ENCODE measurements at places on chromosomes 3 and 15. TPM values are rescaled to one million over a fixed set of nuclear protein-coding genes. Genes with fewer than 3 reads are reported as not detected.

- DNase-seq: no peak
Measured at GRCh38 chr3:88059380-88060170, 520 bp downstream of the ZNF654 start.

DNA sequence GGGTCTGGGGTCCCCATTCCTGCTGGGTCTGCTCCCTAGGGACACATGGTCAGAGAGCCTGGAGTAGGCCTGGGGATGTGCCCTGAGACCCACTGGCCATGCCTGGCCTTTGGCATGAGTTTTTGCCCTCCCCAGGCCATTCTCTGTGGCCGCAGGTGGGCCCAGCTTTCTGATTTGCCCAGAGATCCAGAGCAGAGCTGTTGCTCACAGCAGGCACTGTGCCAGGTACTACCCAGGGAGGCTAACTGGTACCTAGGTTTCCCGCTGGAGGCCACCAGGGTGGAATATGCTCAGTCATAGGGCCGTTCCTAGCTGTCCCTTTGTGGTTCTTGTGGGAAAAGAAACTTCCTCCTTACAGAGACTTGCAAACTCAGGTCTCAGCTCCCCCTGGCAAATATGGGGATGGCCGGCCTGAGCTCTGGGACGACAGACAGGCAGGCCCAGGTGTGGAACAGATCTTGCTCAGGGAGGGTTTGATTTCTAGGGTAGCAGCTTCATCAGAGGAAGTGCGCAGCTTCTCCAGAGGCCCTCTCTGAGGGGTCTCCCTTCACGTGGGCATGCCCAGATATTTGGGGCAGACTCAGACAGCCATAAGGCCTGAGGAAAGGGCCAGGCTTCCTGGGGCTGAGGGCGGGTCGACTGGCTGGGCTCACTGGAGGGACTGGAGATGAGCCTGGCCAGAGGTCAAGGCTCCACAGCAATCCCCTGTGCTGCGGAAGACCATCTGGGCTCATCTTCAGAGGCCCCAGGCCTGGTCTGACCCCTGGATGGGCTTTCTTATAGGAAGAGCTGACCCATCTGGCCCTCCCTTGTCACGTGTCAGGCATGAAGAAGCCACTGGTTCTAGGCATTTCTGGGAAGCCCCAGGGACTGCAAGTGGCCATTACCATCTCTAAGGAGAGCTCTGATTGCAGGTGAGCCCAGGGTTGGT, 28.0 kb downstream of the ACAA1 start:
- DNase-seq: no peak

- no peak for DNase-seq
Measured at GRCh38 chr3:196712514-196713413, 587 bp downstream of the PIGX start.

The GOLGA8J gene
- total RNA-seq: not detected

- no peak for DNase-seq
Measured at GRCh38 chr3:10806006-10806405, 10.0 kb upstream of the SLC6A11 start.

DNA sequence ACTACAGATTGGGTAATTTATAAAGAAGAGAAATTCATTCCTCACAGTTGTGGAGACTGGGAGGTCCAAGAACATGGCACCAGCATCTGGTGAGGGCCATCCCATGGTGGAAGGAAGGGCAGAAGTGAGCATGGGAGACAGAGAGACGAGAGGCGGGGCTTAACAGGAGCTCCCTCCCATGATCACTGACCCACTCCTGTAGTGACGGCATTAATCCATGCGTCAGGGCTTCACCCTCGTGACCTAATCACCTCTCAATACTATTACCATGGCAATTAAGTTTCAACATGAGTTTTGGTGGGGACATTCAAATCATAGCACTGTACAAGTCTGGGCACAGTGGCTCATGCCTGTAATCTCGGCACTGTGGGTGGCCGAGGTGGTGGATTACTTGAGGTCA, 17.1 kb downstream of the RPL32 start:
- no peak for DNase-seq

- peak; percentile 7 for DNase-seq
Measured at GRCh38 chr15:35279811-35280210, 194.7 kb upstream of the NANOGP8 start.

DNA sequence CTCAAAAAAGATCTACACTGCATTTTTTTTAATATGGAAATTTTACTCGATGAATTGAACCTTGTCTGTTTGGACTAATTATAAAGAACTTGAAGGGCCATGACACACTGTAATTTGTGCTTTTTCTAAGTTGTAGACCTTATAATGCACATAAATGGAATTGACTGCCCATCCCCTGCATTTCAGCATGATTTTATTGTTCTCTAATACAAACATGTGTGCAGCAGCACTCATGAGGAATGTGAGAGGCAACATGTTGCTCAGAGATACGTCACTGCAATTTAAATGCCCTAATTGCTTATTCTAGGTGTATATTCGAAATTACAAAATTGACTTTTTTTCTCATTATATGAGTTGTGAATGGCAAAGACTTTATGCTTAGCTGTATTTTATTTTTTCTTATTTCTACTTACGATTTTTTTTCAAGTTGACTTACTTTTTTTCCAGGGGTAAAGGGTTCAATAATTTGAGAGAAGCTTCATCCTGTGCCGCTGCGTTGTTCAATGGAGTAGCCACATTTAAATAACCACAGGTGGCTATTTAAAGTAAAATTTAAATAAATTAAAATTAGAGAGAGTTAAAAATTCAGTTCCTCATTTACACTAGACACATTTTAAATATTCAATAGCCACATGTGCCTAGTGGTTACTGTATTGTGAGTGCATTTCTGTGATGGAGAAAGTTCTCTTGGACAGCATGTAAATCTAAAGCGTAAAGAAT, 1346.4 kb downstream of the ROBO1 start:
- no peak for DNase-seq

- peak; percentile 45 for DNase-seq
Measured at GRCh38 chr15:70701891-70702568, 61.3 kb downstream of the UACA start.

The FOXB1 gene
- total RNA-seq: not detected

GRCh38 chr3:55075846-55076245, 148.0 kb upstream of the LRTM1 start:
- no peak for DNase-seq

- no peak for DNase-seq
Measured at GRCh38 chr3:57810048-57810447, 53.9 kb downstream of the SLMAP start.

GRCh38 chr3:135000465-135000864, 205.4 kb downstream of the EPHB1 start:
- DNase-seq: no peak

The TRAIP gene
- total RNA-seq: 6.6 TPM

- DNase-seq: no peak
Measured at GRCh38 chr15:64122936-64123351, 27.2 kb downstream of the SNX1 start.

DNA sequence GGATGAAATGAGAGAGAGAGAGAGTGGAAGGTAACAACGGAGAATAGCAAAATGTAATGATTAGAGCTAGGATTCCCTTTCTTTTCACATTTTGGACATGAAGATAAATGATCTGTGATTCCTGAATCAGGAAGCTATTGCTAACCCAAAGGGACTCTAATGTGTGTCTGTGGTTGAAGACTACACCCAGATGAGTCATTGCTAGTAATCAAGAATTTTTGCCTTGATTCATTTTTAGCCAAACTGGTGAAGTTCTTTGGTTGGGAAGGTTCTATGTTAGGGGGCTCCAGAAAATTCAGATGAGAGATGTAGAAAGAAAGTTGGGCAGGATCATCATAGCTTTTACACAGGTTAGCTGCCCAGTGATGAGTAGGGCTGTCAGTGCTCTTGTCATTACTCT, 116.4 kb downstream of the DUT start:
- no peak for DNase-seq

DNA sequence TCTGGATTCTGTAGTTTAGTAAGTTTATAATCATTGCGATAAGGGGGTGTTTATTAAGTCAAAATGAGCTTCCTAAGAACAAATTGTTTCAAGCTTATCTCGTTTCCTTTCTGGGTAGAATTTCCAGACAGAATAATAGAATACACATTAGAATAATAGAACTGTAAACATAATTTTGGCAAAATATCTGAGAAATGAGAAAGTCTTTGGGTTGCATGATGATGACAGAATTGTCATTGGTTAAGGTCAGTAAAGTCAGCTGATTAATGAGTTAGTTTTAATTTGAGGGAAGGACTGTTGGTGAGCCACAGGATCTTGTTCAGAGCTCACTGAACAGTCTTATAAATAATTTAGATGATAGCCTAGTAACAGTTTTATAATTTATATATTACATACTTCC, 10.2 kb downstream of the EIF2A start:
- no peak for DNase-seq

DNA sequence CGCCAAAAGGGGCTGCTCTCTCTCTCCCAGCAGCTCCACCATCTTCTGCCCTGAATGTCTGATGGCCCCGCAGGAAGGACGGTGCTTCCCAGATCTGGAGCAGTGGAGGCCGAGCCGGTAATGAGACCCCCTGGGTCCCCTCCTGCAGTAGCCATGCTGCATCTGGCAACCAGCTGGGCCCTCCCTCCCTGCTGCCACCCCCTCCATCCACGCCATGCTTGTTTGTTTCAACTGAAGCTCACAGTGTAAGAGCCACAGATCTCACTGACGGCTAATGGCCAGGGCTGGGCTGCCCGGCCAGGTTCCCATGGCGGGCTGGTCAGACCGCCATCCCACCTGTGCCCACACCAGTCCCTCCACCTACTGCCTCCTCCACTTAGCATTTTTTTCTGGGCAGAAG, 260.8 kb downstream of the UACA start:
- DNase-seq: no peak

GRCh38 chr3:159416856-159417255, 571.8 kb upstream of the IL12A start:
- DNase-seq: peak; percentile 19

- DNase-seq: peak; percentile 2
Measured at GRCh38 chr3:130699765-130700164, 46.9 kb downstream of the PIK3R4 start.

- no peak for DNase-seq
Measured at GRCh38 chr3:14488286-14489041, 51.7 kb downstream of the GRIP2 start.

The CKMT1B gene
- total RNA-seq: 3.8 TPM

GRCh38 chr3:153166206-153166605, 4.2 kb downstream of the RAP2B start:
- DNase-seq: no peak

The OR5K2 gene
- not detected for total RNA-seq

All from cardiac muscle cell (in vitro differentiated cells and primary cell).